ENCODE measurements at places on chromosomes 13 and 19. TPM values are rescaled to one million over a fixed set of nuclear protein-coding genes. Genes with fewer than 3 reads are reported as not detected.

- no peaks in the 10 kb centered on the region for H3K36me3 ChIP-seq
- no peak overlapping the region for H3K4me3 ChIP-seq
- no peak overlapping the region for H3K27ac ChIP-seq
- no peak for DNase-seq
- no peaks in the 10 kb centered on the region for H3K4me1 ChIP-seq
- H3K27me3 ChIP-seq = no peaks in the 10 kb centered on the region
Observed at GRCh38 chr13:90362707-90363106, 984.8 kb upstream of the MIR17HG start.

DNA sequence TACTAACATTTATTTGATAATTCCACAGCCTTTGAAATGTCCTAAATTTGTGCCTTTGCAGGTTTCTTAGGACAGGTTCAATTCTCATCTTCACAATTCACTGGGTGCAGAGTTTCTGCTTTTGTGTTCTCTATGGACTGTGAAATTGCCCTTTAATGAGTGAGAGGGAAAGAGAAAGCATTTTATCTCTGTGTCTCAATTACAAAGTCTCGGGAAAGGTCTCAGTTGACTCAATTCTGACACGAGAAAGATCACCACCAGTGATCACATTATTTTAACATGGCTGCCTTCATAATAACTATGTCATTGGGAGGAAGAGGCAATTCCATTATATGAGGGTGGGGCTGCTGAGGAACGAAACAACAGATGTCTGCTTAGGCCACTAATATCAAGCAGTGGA, 26.2 kb upstream of the LRCH1 start:
- no peak overlapping the region for H3K4me3 ChIP-seq
- no peak overlapping the region for H3K27ac ChIP-seq
- no peaks in the 10 kb centered on the region for H3K27me3 ChIP-seq
- DNase-seq = no peak

DNA sequence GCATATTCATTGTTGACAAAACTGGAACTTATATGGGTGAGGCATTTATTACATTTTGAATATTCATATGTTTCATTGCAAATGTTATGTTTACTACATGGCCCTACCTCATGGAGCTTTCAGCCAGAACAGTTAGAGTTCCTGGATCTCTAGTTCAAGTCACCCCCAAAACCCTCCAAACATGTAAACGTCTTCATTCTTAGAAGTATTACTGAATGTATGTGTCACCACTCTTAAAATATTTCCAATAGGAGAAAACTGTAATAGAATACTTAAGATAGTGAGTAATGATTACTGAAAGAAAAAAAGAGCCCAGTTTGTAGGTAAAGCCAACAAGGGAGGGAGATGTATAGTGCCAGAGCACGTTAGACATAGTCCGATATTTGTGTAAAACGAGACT, 23.5 kb downstream of the URI1 start:
- DNase-seq = no peak
- peaks cover 13% of the 10 kb centered on the region for H3K4me1 ChIP-seq
- H3K27ac ChIP-seq = no peak overlapping the region
- no peak overlapping the region for H3K4me3 ChIP-seq
- H3K27me3 ChIP-seq = no peaks in the 10 kb centered on the region

ZNF534 gene
- total RNA-seq = 0.46 TPM

GRCh38 chr19:5850743-5851293, 431 bp downstream of the FUT3 start:
- no peaks in the 10 kb centered on the region for H3K36me3 ChIP-seq
- no peaks in the 10 kb centered on the region for H3K27me3 ChIP-seq
- H3K27ac ChIP-seq = no peak overlapping the region

- no peak for DNase-seq
- no peak overlapping the region for H3K4me3 ChIP-seq
- H3K4me1 ChIP-seq = peaks cover 7% of the 10 kb centered on the region
- no peaks in the 10 kb centered on the region for H3K36me3 ChIP-seq
- H3K27ac ChIP-seq = no peak overlapping the region
Observed at GRCh38 chr19:34367624-34367957, 2.6 kb downstream of the GPI start.

DNA sequence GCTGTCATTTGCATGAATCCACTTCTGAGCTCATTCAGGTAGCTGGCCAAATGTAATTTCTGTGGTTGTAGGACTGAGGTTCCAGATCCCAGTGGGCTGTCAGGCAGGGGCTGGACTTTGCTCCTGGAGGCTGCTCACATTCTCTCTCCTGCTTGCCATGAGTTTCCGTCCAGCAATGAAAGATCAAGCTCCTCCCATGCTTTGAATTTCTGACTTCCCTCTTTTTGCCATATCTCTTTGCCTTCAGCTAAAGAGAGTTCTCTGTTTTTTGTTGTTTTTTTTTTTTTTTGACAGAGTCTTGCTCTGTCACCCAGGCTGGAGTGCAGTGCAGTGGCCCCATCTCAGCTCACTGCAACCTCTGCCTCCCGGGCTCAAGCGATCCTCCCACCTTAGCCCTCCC, 76.9 kb downstream of the ING1 start:
- no peak overlapping the region for H3K27ac ChIP-seq
- H3K4me1 ChIP-seq = no peaks in the 10 kb centered on the region
- H3K36me3 ChIP-seq = no peaks in the 10 kb centered on the region
- DNase-seq = no peak
- no peaks in the 10 kb centered on the region for H3K27me3 ChIP-seq
- no peak overlapping the region for H3K4me3 ChIP-seq

DNA sequence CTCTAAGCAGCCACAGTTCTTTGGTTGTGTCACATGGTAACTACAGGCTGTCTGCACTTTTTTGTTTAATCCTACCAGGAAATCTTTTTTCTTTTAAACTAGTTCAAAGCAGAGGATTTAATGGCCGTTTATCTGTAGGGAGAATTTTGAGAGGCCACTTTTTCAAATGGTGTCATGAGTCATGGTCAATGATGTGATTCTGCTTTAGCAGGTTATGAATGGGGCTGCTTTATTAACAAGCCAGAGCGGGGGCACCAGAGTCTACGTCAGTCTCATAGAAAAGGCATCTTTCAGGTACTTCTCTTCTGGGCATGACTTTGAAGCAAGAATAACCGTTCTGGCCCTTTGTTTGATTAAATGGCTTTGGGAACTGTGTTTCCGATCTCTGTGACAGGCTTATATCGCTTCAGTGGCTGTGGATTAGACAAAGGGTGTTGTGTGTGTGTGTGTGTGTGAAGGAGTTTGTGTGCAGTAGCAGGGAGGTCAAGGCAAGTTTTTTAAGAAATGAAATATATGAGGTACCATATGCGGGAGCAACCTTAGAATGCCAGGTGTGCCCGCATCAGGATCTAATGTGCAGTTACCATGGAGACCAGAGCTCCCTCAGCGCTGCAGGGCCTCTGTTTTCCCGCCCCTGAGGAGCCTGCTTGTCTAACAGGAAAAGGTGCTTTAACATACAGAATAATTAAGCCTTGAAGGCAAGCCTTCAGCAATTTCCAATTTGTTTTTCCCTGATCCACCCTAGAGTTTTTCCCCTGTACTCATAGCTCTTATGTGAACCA, 120.5 kb downstream of the KATNAL1 start:
- H3K4me1 ChIP-seq = no peaks in the 10 kb centered on the region
- no peak overlapping the region for H3K27ac ChIP-seq
- DNase-seq = no peak
- no peaks in the 10 kb centered on the region for H3K27me3 ChIP-seq

DNA sequence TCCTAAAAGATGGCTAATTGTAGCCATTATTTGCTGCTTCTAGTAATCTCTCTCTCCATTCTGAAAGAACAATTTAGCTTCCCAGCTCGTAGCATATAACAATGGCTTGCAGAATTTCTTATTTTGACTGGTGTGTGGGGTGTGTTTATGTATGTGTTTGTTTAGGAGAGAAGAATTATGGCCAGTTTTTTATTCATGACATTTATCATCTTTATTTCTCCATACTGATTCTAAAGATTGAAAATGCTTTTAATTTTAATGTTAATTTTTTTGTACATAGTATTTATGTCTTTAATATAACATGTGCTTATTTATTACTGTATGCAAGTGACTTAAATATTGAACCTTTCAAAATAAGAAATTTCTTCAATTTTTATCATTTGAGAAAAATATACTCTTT, 115.8 kb upstream of the TMTC4 start:
- H3K4me3 ChIP-seq = no peak overlapping the region
- no peaks in the 10 kb centered on the region for H3K36me3 ChIP-seq
- no peaks in the 10 kb centered on the region for H3K4me1 ChIP-seq

DNA sequence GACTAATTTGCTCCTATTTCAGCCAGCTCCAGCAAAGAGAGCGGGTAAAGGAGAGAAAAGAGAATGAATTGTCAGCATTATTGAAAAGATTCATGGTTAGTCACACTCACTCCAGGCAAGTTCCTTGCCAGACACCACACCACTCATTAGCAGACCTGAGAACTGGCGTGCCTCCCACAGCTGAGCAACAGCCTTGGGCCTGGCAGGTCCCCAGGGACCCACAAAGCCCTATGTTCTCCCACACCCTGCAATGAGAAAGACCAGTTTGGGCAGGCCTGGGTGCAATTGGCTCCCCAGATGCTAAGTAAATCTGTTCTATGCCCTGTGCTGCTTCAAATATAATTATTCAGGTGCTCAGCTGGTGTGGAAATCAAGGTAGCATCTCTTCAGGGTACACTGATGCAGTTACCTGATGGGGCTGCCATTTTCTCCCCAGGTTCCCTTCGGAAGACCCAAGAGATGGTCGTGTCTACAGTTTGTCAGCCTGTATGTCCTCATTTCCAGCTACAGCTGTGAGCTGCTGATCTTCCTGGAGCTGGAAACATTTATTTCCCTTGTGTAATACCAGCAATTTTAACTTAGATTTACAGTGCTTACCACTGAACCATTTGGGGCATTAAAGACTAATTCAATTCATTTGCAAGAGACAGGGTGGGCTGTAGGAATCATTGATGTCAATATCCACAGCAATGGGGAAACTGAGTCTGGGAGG, 405.0 kb downstream of the COG6 start:
- peak; percentile 89 for DNase-seq
- no peaks in the 10 kb centered on the region for H3K27me3 ChIP-seq
- no peak overlapping the region for H3K4me3 ChIP-seq
- H3K27ac ChIP-seq = peak overlapping the region; percentile 62
- H3K36me3 ChIP-seq = no peaks in the 10 kb centered on the region
- peaks cover 9% of the 10 kb centered on the region for H3K4me1 ChIP-seq

DNA sequence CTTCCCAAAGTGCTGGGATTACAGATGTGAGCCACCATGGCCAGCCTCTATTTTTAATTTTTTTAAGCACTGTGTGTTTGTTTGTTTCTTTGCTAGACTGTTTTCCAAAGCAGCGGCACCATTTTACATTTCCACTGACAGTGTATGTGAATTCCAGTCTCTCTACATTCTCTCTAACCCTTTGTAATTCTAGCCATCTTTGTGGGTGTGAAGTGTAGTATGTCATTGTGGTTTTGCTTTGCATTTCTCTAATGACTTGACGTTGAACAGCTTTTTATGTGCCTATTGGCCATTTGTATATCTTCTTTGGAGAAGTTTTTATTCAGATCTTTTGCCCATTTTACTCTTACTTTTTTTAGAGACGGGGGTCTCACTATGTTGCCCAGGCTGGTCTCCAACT, 11.6 kb downstream of the PNPLA6 start:
- no peak overlapping the region for H3K4me3 ChIP-seq
- H3K27me3 ChIP-seq = no peaks in the 10 kb centered on the region
- no peaks in the 10 kb centered on the region for H3K4me1 ChIP-seq
- no peak for DNase-seq
- H3K36me3 ChIP-seq = no peaks in the 10 kb centered on the region

GRCh38 chr19:53977991-53978731, 13.3 kb upstream of the CACNG6 start:
- DNase-seq = peak; percentile 21
- H3K27ac ChIP-seq = no peak overlapping the region
- no peaks in the 10 kb centered on the region for H3K36me3 ChIP-seq
- no peak overlapping the region for H3K4me3 ChIP-seq
- H3K4me1 ChIP-seq = no peaks in the 10 kb centered on the region

CLPTM1 gene
- total RNA-seq = 83.5 TPM

Measured in uterus (tissue), 4 donors.